ENCODE measurements at places on chromosomes 13 and 19.
A peak's percentile ranks its signal among the peaks of the same experiment; 100 is the strongest.

DNA sequence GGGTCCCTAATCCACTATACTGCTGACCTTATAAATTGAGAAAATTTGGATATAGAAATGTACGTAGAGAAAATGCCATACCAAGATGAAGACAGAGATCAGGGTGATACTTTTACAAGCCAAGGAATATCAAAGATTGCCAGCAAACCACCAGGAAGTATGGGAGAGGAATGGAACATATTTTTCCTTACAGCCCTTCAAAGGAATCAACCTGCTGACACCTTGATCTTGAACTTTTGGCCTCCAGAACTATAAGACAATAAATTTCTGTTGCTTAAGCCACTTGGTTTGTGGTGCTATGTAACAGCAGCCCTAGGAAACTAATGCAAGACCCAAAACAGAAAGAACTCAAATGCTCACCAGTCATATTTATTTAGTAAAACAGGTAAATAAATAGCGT, 10.3 kb upstream of the NDFIP2 start:
- DNase-seq: no peak

GRCh38 chr19:37353968-37354367, 16.9 kb upstream of the ZNF527 start:
- no peak for DNase-seq

- DNase-seq: no peak
Observed at GRCh38 chr19:28642787-28643683, 569.9 kb downstream of the UQCRFS1 start.

DNA sequence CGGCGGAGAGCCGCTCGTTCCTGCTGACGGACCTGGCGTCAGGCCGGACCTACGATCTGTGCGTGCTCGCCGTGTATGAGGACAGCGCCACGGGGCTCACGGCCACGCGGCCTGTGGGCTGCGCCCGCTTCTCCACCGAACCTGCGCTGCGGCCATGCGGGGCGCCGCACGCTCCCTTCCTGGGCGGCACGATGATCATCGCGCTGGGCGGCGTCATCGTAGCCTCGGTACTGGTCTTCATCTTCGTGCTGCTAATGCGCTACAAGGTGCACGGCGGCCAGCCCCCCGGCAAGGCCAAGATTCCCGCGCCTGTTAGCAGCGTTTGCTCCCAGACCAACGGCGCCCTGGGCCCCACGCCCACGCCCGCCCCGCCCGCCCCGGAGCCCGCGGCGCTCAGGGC, 8.4 kb downstream of the LRFN3 start:
- no peak for DNase-seq

- no peak for DNase-seq
Observed at GRCh38 chr13:97165502-97166425, 56.4 kb upstream of the MBNL2 start.

DNA sequence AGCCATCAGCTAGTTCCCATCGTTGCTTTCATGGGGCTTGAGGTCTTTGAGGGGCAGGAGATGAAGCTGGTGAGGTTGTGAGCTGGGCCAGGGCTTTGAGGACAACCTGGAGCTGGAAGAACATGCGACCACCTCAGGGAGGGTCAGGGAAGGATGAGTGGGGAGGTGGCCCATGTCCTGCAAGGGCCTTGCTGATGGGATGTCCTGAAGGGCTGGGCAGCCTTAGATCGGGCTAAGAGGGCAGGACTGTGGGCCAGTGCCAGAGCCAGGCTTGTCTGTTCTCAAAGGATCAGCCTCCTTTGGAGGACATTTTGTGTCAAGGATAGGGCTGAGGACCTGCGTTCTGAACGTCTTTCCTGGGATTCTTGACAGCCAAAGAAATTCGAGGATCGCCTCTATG, 10.5 kb downstream of the CYTH2 start:
- no peak for DNase-seq

- peak; percentile 17 for DNase-seq
Observed at GRCh38 chr13:97434397-97435201, 630 bp downstream of the RAP2A start.

DNA sequence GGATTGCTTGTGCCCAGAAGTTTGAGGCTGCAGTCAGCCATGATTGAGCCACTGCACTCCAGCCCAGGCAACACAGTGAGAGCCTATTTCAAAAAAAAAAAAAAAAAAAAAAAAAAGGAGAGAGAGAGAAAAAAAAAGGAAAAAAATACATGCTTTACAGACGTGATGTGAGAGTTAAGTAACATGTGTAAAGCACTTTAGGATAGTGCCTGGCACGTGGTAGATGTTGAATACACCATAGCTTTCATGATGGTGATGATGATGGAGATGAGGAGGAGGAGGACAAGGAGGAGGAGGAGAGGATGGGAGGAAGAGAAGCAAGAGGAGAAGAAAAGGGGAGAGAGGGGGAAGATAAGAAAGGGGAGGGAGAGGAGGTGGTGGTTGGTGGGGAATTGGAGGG, 15.1 kb upstream of the RUBCNL start:
- DNase-seq: no peak

DNA sequence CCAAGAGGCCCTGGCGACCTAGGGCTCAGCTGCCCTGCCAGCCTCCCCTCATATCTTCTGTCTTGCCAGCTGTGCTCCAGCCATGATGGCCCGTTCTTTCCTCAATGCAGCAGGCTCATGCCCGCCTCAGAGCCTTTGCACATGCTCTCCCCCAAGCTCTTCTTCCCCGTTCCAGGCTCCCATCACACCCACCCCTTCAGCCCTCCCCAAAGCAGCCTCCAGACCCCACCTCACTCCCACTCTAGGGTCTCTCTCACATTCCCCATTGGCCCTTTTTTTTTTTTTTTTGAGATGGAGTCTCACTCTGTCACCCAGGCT, 29.9 kb upstream of the ATP1A3 start:
- no peak for DNase-seq

GRCh38 chr13:109756778-109757177, 29.6 kb downstream of the IRS2 start:
- no peak for DNase-seq

DNA sequence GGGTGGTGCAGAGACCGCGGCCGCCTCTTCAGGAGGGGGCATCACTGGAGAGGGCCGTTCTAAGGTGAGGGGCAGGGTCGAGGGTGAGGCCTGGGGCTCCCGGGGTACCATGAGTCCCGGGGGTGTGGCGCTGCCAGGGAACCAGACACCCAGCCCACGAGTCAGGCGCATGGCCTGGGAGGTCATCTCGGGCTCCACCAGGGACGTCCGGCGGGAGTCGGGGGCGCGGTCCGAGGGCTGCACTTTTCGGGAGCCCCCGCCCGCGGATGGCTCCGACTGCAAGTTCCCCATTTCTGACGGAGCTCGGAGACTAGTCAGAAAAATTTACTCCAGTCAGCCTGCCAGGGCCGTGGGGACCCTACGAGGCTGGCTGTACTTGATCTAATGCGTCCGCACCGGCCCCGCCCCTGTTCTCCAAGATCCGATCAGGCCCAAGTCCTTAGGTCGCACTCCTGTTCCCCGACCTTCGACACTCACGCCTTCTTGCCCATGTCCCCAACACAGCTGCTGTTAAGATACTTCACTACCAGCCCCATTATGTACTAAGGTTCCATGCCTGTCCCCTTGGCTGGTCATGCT, 774 bp downstream of the GGN start:
- no peak for DNase-seq

- DNase-seq: no peak
Observed at GRCh38 chr19:30552593-30552992, 180.4 kb downstream of the ZNF536 start.

- no peak for DNase-seq
Observed at GRCh38 chr19:54254195-54254906, 2.7 kb downstream of the LILRB5 start.

GRCh38 chr13:24215732-24216131, 55.2 kb downstream of the SPATA13 start:
- DNase-seq: no peak

DNA sequence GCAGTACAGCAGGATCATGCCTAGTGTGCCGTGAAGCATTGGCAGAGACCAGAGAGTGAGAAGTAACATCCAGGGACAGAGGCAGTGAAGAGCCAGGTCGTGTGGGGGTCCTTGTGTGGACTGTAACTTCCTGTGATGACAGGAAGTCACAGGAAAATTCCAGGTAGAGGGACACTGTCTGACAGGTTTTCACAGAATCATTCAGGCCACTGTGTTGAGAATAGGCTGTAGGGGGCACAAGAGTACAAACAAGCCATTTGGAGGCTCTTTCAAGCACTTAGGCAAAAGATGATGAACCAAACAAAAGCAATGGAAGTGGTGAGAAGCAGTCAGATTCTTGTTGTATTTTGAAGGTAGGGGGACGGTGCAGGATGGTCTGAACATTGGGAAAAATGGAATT, 46.4 kb downstream of the N4BP2L1 start:
- DNase-seq: no peak

- DNase-seq: no peak
Observed at GRCh38 chr13:91714855-91715254, 316.4 kb downstream of the GPC5 start.

- DNase-seq: no peak
Observed at GRCh38 chr19:31127134-31127967, 221.9 kb downstream of the TSHZ3 start.

- no peak for DNase-seq
Observed at GRCh38 chr13:102318233-102318632, 83.6 kb downstream of the FGF14 start.

DNA sequence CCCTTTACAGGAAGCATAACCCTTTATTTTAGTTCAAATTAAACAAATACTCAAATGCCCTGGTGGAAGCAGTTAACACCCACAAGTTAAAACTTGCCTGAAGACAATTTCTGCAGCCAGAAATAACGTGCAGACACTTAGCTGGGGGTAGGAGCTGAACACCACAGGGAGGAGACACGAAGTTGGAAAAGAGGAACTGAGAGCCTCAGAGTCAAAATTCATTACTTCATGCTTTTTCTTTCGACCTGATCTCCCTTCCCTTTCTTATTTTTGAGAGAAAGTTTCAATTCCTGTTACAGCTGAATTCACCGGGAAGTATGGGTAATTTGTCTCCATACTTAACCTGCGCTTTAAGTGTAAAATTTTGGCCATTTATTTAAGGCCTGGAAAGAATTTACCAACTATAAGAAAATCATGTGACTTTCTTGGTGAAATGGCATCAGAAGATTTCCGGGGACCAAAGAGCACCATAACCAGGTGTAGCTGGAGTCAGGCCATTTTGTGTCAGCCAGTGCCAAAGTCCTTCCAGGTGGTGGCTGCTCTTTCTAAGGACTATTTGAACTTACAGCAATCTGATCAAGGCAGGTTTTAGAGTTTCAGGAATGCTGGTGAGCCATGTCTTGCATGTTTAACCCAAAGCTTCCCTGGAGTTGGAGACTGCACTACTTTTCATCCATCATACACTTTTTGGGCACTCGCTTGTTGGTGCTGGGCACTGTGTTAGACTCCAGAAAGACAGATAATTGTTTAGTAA, 46.5 kb upstream of the RCBTB2 start:
- no peak for DNase-seq

DNA sequence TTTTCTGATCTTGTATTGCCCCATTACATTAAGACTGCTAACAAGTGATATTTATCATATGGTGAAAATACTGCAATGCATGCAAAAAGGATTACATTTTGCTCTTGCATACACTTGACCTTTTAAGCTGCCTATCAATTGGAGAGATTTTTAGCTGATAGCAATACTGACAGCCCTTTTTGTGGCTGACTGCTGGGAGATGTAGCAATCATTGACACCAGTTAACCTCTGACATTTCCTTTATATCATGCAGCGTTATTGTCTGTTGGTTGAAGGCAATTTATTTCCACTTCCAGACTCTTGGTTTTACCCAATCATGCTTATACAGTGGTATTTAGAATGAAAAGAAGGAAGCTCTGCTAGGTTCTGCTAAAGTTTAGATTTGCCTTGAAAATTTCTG, 364.0 kb downstream of the LMO7 start:
- DNase-seq: no peak

DNA sequence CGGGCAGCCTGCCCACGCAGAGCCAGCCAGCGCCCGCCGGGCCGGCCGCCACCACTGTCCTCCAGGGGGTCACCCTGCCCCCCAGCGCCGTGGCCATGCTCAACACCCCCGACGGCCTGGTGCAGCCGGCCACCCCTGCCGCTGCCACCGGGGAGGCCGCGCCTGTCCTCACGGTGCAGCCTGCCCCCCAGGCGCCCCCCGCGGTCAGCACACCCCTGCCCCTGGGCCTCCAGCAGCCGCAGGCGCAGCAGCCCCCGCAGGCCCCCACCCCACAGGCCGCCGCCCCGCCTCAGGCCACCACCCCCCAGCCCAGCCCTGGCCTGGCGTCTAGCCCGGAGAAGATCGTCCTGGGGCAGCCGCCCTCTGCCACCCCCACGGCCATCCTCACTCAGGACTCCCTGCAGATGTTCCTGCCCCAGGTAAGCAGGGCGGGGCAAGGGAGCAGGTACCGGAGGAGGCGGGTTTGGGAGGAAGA, 32.3 kb upstream of the EHD2 start:
- no peak for DNase-seq

GRCh38 chr13:52851137-52851962, 2.9 kb upstream of the PCDH8 start:
- peak; percentile 74 for DNase-seq
